K562 (cell line): ENCODE measurements at places on chromosomes 1 and 21. TPM values are rescaled to one million over a fixed set of nuclear protein-coding genes. Genes with fewer than 3 reads are reported as not detected.

GRCh38 chr1:67632811-67633655 lies 52.0 kb upstream of the GADD45A start:
- no peak for DNase-seq

DNA sequence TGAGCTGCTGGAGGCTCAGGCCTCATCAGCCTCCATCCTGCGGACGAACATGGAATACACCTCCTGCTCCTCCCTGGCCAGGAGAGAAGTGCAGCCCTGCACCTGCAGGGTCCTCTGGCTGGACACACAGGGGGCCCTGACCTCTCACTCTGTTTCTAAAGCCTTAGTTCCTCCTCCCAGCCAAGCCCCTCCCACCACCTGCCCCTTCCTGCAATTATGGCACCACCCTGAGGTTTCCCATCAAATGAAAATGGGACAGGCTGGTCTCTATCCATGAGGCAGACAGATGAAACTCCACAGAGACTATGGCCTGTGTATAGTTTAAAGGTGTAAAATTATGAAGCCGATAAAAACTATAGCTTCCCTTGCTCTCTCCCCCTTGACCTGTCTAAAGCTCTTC lies 42.6 kb downstream of the CACNA1S start:
- DNase-seq = no peak

DNA sequence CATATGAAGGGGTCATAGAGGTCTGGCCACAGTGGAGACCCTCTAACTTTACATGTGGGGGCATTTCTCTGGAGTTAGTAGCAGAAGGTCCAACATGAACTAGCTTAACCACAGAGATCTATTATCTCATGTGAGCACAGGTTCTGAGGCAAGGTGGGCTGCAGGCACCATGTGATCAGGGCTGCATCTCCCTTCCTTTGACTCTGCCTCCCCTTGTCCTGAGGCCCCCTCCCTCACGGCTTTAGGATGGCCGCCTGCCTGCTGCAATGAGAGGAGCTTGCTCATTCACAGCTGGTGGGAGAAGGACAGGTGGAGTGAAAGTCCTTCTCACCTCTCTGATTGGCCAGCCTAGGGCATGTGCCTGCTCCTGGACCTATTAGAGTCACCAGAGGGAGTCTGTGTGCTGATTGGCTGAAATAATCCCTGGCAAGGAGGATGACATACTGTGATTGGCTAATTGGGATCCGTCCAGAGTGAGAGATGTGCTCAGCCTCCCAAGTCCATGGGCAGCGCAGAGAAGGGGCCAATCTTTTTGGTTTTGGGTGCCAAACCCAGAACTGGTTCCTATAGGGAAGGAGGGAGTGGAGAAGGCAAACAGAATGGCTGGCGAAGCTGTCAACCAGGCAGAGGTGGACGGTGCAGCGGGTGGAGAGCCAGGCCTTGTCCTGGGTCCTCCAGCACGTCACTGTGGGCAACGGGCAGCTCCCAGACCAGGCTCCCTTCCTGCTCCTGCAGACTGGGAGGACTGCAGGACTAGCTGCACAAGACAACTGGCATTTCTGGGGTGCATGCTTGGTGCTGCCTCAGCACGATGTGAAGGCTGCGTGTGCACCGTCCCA lies 39.4 kb upstream of the C1orf174 start:
- peak; percentile 50 for DNase-seq

- DNase-seq = no peak
Observed at GRCh38 chr1:218361298-218362065, 16.3 kb downstream of the TGFB2 start.

DNA sequence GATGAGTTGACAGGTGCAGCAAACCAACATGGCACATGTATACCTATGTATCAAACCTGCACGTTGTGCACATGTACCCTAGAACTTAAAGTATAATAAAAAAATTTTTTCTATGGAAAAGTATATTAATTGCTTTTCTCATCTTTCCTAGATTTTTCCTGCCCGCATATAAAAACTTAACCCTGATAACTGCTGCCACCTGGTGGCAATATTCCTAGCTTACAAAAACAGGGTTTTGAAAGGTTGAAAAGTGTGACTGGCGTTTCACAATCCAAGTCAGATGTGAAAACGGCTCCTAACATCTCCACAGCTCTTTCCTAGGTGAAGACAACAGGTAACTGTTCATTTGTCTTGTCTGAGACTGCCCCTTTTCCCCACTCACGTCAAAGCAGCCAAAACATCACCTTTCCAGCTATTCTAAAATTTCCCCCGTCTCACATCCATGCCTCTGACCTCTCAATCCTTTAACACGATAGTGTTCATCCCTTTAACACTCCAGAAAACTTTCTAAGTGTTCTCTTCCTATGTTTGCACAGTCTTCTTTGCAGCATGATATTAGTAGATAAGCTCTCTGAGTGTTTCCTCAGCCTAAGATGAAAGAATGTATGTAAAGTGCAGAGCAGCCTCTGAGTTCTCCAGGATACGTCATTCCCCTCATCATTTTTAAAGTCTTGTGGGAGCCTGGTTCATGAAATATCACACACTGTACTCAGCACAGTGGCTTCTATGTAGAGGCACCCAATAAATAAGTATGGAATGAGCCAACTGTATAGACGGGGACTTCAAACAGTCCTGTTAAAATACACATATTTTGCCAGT lies 27.5 kb downstream of the OVGP1 start:
- DNase-seq = peak; percentile 67

- DNase-seq = no peak
Observed at GRCh38 chr1:77831976-77832711, 52.7 kb downstream of the MIGA1 start.

- DNase-seq = peak; percentile 22
Observed at GRCh38 chr1:209601809-209602657, 18.5 kb downstream of the CAMK1G start.

- DNase-seq = no peak
Observed at GRCh38 chr1:98081944-98082343, 161.1 kb upstream of the DPYD start.

- DNase-seq = no peak
Observed at GRCh38 chr1:30872948-30873263, 35.7 kb downstream of the SDC3 start.

DNA sequence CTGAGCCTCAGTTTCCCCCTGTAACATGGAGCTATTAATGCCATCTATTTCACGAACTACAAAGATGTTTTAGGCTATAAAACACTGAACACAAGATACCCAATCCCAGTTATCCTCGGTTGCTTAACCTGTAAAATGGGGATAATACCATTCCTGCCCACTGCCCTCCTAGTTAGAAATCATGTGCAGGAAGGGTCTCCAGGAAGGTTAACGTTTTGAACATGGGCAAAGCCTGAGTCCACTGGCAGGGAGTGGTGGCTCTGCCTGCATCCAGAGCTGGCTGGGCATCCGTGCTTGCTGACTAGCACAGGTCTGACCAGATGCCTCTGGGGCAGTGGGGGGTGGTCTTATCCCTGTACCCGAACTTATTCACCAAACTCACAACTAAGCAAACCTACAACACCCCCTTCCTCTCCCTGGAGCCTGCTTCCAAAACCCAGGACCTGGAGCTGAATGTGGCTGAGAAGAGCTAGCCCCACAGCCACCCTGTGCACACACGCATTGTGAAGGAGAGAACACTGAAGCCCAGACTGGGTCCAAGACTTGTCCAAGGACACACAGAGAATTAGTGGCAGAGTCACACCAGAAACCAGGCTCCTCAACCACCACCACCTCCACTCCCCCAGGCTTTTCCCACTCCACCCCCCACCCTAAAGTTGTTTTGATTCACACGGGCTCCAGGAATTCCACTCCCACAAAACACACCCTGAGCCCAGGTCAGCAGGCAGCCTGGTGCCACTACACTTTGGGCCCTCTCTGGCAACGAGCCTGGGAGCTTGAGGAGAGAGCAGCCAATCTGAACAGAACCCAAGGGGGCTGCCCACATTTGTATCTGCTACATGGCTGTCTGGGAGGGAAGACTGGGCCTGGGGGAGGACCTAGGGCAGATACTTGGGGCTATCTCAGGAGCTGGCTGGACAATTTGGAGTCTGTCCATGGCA lies 1.6 kb downstream of the E2F2 start:
- peak; percentile 70 for DNase-seq

DNA sequence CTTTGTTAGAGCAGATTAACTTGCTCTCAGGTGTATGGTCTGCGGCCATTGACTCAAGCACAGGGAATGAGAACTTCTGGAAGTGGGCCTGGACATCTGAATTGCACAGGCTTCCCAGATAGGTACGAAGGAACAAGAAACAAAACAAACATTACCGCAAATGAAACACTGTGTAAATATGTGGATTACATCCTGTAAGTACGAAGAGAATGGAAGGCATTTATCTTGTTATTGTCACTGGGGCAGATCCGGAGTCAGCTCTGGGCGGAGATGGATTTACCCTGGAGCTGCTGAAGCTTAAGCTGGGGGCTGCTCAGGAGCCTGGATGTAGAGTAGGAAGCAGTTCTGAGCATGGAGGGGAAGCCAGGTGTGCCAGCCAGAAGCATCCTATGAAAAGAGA lies 6.8 kb downstream of the HES2 start:
- no peak for DNase-seq

DNA sequence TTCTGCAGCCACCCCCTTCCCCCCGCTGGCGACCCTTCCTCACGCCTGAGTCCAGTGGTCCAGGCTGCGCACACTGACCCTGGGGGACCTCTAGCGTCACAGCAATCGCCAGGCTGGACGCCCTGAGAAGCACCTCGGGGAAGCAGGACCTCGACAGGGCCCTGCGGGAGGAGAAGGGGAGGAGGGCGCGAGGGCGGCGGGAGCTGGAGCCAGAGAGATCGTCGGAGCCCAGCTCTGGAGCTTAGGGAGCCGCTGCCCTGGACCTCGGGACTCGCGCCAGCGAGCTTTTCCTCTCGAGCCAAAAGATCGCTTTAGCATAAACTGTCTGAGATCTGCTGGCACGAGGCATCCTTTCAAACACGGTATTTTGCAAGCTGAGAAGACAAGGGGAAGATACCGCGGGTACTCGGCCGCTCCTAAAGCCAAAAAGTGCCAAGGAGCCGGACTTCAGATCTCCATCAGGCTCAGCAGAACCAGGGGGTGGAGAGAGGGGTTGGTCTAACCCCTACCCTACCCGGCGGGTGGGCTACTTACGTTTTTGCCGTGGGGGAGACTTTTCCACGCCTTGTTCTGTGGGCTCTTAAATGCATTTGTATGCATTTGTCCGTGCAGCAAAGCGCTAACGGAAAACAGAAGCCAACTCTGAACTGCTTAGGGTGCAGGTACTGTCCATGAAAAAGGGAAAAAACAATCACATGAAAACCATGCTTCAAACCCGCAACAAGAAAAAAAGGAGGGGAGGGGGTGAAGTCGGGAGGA lies 586 bp downstream of the COL24A1 start:
- no peak for DNase-seq

DNA sequence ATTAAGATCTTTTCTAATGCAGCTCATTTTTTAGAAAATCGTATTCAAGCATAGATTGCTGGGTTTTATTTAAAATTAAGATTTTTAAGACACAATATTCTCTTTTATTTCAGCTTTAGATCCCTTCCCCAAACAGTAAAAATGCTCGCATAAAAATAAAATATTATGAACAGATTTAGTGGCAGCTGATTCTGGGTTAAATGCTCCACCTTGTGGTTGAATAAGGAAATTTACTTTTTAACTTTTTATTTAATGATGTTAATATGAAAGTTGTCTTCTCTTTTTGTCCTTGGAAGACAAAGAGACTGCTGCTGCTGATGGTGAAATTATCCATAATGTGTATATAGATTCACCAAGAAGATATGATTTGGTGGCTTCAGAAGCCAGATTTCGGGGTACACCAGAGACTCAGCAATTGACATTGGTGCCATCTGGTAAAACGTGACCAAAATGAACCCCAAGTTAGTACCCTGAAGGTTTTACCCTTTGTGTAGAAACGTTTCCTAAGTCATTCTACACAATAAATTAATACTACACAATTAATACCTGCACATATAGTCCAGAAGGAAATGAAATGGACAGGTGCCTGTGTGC lies 128.0 kb downstream of the ADAMTS1 start:
- DNase-seq = no peak

- no peak for DNase-seq
Observed at GRCh38 chr1:92419642-92420041, 67.1 kb downstream of the GFI1 start.

DNA sequence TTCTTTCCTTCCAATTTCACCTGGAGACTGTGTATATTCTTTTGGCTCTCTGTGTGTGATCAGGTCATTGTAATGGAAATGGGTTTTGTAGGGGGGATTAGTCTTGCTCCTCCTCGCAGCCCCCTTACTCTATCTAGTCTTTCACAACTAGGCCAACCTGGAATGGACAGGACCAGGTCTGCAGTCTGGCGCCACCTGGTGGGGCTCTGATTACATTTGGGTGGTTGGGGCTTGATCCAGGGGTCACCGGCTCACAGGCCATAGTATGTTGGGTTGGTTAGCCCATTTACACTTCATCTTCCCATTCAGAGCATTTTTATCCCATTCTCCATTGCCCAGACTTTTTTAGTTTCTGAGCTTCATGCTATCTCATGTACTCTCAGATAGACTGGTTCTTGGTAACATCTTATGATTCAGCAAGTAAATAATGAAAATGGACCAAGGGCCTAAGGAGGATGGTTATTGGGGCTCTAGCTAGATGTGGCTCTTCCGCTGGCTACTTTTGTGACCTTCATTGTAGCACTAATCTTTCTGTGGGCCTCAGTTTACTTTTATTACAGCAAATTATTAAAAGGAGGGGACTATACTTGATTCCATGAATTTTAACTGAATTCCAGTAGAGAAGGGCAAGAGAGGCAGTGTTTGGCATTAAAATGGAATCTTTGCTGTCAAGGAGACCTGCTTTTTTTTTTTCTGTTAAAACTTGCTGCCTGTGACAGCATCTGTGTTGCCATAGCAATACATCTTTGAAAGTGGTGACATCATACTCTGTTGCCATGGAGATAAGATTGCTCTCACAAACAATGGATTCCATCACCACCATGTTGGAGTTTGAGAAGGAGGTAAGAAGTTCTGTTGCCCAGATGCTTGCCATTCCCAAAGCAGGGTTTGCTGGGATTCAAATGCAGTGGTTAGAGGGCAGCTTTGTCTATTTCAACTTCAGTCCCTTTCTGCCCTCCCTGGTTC lies 150.1 kb downstream of the PLXNA2 start:
- peak; percentile 83 for DNase-seq

DNA sequence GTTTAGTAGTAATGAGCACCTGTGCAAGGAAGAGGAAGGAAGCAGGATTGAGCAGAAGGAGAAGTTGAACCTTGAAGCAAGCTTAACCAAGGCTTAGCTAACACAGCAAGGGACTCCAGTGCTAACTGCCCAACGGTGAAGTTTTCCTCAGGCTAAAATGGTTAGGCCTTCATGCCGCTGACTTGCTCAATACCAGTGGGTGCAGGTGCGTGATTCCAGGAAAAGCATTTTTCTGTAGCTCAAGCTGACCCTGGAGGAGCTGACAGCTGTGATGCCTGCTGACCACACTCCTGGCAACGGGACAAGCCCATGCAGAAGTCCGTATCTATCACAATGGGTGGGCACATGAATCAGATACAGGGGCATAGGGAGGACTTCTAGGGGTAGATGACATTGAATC lies 76.5 kb upstream of the FGGY start:
- no peak for DNase-seq

GRCh38 chr1:222616525-222616924 lies 1.4 kb upstream of the MIA3 start:
- no peak for DNase-seq

GRCh38 chr1:66478116-66478515 lies 55.8 kb upstream of the SGIP1 start:
- no peak for DNase-seq

GRCh38 chr1:51535006-51535592 lies 16.0 kb upstream of the EPS15 start:
- DNase-seq = peak; percentile 31

- DNase-seq = no peak
Observed at GRCh38 chr1:157880621-157881020, 39.0 kb upstream of the CD5L start.

NOTCH2NLA gene
- total RNA-seq = 10.1 and 10.7 TPM in 2 replicates

AHDC1 gene
- total RNA-seq = 36.4 and 37.8 TPM in 2 replicates

CR2 gene
- total RNA-seq = 0.51 and 0.66 TPM in 2 replicates

C1orf21 gene
- 0.07 and 0.25 TPM in 2 replicates for total RNA-seq

SPOCD1 gene
- total RNA-seq = 0.22 and 0.71 TPM in 2 replicates

DCST1 gene
- total RNA-seq = not detected in 2 replicates

CADM3 gene
- total RNA-seq = not detected in 2 replicates
